ENCODE measurements at places on chromosomes 6 and 20.

DNA sequence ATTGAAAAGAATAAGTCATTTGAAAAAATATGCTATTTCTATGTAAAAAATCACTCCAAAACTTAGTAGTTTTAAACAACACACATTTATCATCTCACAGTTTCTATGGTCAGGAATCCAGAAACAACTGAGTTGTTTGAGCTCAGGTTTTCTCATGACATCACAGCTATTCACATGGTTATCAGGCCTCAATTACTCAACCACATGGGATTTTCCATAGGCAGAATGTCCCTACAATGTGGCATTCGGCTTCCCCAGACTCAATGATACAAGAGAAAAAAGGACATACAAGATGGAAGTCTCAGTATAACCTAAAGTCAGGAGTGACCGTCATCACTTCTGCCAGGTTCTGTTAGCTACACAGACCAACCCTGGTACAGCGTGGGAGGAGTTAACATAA is 3.4 kb upstream of the SLC35D3 start:
- no peak for DNase-seq

GRCh38 chr6:110528101-110528929 is 51.9 kb upstream of the SLC22A16 start:
- DNase-seq, result peak; percentile 62

DNA sequence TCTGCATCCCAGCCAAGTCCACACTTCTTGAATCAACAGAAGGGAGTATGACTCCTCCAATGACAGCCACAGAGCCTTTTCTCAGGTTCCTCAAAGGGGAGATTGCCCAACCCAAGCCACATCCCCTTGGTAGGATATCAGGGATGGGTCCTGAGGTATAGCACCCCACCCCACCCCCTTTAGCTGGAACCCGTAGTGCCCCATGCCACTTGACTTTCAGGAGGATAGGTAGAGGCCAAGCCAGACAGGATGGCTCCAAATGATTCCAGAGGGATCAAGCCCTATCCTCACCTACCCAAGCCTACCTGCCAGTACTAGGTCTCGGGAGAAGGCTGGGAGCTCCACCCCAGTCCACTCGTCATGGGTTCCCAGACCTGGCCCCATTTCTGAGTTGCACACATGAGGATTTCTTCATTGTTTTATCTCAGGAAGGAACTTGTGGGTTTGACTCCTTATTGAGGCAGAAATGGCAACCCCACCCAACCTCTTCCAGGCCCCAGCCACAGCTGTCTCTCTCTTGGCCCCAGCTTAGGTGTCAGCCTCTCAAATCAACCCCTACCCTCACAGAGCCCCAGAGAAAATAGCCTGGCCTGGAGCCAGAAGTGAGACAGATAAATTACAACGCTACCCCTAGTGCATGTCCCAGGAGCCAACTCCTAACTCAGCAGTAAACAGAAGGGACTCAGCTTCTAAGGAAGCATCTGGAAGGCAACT is 3.6 kb downstream of the CCND3 start:
- DNase-seq, result no peak

DNA sequence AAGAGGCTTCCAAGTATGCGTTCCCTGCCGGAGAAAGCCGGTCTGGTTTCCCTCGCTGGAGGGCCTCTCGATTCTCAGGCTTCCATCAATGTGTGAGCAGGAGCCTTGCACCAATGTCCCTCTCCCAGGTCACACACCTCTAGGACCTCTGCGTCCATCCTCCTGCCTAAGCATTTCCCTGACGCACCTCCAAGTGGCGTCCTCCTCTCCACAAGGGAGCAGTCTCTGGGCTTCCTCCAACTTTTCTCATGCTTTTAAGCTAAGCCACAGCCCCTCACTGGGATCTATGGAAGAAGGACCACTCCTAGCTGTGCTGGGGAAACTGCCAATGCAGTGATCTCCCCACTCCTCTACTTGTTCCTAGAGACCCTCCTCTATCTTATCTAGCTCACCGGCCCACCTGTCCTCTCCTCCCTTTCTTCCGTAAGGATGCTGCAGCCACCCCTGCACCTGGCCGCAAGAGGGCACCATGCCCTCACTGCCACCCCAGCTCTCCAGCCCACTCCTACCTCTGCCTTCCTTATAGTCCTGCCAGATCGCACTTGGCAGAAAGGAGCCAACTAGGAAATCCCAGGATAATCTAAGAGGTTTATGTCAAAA is 258.7 kb downstream of the LRFN2 start:
- no peak for DNase-seq

DNA sequence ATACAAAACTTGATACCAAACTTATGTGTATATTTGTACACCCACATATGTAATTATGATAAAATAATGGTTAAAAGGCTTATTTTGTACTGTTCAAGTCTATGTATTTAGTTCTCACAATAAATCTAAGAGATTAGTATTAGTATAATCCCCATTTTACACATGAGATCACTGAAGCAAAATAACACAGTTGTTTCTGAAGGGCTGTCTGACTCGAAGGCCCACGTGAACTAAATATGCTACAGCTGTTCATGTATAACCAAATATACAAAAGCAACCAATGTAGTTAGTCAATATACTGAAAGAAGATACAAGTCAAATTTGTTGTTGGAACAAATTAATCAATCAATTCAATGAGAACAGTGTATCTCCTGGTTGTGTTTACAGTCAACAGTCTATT is 959.2 kb downstream of the EPHA7 start:
- no peak for DNase-seq

DNA sequence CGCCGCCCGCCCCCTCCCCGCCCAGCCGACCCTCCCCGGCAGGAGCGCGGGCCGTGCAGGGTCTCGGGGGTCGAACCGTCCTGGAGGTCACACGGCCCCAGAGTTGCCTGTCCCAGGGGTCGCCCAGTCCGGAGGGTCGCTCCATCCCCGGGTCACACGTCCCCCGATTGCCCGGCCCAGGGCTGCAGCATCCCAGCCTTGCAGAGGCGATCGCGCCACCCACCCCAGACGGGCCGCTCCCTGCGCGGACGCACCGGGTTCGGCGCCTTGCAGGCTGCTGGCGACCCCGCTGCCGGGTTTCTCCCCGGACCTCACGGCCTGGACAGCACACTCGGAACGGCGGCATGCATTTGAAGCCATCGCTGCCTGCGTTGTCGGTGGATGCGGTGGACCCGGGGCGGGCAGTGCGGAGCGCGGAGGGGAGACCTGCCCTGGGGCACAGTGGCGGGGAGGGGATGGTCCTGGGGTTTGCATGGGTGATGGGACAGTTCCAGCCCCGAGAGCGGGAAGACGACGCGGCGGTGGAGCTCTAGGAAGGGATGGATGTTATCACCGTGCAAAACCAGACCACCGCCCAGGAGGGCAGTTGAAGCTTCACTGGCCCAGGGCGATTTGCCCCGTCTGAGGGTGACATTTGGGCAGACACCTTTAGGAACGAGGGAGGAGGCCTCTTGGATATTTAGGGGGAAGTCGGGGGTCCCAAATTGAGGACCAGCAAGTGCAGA is 22.7 kb upstream of the FRMD1 start:
- no peak for DNase-seq

DNA sequence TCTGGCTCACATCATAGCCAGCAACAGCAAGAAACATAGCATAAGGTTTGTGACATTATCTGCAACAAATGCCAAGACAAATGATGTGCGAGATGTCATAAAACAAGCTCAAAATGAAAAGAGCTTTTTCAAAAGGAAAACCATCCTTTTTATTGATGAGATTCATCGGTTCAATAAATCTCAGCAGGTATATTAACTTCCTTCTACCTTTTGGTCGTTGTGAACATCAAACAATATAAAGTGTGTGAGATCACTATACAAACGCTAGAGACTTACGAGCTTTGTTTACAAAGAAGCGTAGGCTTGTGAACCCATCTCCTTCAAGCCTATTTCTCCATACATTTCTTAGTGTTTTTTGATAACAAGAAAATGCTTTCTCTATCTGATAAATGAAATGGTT is 3.5 kb downstream of the WRNIP1 start:
- DNase-seq, result no peak

- no peak for DNase-seq
Measured at GRCh38 chr6:144606083-144606482, 320.9 kb downstream of the UTRN start.

GRCh38 chr6:9095137-9095536 is 659.8 kb upstream of the SLC35B3 start:
- DNase-seq, result no peak

DNA sequence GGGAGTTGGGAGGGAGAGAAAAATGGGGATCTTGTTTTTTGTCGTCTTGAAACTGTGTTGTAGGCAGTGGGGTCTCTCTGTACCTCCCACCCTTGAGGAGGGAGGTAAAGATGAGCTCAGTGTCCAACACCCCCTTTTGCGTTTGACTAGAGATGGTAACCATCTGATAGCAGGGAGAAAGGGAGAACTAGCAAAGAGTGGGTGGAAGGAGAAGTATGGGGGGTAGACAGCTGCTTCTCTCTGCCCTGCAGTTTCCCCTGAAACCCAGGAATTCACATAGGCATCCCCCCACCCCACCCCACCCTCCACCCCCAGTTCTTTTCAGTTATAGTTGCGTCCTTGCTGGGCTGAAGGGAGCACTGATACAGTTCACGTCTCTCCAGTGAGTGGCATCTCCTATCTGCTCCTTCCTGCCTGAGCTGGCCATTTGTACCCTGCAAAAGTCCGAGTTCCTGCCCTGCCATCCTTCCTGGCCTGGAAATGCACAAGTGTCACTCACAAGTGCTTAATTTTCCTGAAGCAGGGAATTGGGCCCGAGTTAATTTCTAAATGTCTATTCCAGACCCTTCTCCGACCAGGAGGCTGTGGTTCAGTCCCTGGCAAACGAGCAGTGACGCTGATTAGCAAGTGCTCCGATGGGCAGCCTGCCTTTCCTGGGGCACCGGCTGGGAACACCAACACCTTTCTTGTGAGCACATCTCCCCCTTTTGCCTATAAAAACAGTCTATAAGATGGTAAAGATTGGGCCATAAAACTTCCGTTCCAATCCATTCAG is 1.5 kb downstream of the SIRPA start:
- no peak for DNase-seq

DNA sequence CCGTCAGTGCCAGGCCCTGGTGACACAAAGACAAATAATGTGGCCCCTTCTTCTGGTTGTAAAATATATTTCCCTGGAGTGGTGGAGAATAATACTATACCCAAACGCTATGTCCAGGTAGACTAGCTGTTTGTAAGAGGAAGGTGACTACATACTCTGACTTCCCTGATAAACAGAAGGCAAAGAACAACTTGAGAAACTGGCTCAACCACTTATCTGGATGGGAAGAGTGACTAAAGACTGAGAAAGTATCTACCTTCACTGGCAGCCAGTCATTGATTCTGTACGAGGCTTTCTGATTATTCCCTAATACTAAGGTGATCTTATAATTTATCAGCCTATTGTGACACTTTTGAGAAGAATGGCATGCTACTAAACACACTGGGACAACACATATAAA is 569.7 kb downstream of the EPHA7 start:
- DNase-seq, result no peak

DNA sequence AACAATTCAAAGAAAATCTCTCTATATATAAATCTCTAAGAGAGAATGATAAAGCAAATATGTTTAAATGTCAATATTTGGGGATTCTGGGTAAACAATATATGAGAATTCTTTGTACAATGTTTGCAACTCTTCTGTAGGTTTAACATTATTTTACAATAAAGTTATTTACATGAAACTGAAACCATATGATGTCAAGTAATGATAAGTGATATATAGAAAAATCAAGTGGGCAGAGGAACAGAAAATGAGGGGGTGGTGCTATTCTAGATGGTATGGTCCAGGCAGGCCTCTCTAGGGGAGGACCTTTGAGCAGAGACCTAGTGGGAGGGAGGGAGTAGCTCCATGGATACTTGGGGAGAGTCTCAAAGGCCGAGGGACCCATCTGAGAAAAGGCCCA is 16.4 kb upstream of the SCRT2 start:
- no peak for DNase-seq

DNA sequence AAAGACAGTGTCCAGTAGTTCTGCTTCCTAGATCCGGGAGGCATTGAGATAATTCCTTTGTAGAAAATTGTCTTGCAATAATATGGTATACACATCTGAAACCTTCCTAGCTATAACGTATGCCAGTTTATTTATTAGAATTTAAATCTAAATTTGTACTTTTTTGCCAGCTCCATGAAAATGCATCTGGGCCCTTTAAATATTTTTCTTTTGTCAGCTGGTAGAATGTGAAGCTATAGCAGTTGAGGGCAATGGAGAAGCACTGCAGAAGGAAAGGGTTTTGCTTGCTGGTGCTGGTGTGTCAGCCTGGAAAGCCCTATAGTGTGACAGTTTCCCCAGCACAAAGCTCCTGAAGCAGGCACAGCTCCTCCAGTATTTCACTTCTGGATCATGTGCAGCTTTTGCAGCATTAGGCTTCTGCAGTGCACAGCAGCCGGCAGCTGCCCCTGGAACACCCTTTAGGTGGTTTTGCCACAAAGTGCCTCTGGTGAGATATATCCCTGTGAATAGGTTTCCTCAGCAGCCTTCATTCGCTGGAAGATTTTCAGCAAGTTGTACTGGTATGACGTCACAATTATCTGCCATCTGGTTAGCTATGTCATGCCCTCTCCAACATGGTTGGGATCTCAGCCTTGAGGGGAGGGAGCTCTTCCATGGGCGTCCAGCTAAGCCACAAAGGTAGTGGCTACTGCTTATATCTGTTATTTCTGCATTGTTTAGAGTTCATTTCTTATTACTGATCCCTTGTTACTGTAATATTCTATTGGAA is 40.0 kb upstream of the L3MBTL3 start:
- no peak for DNase-seq

- no peak for DNase-seq
Measured at GRCh38 chr6:111088668-111089003, 1.3 kb downstream of the SLC16A10 start.

DNA sequence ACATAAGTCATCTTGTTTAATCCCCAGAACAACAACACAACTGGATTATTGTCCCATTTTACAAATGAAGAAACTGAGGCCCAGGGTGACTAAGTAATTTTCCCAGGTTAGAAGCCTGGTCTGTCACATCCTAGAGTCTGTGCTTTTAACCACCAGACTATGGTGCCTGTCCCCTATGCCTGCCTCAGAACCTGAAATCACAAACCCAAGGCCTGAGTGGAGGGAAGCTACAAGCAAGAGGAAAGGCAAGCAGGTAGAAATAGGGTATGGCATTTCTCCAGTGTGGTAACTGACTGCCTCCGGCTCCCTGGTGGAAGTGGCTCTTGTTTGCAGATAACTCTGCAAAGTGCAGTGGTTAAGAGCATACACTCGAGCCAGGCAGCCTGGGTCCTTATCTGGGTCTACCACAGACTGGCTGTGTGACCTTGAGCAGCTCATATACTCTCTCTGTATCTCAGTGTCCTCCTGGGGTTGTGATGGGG is 2.5 kb downstream of the TMEM63B start:
- peak; percentile 47 for DNase-seq

- DNase-seq, result no peak
Measured at GRCh38 chr6:89111933-89112332, 5.9 kb downstream of the SRSF12 start.

Data from HepG2 (cell line).